ENCODE measurements at places on chromosomes 11 and 22.
A peak's percentile ranks its signal among the peaks of the same experiment; 100 is the strongest.

- no peak for DNase-seq
Measured at GRCh38 chr11:35617687-35618496, at the start of gene FJX1. Gene FJX1 (plus strand): TSS chr11:35618460. CDS start chr11:35618637, 177 bp downstream.

- no peak for DNase-seq
Measured at GRCh38 chr11:57634311-57634710, 15.4 kb downstream of the YPEL4 start.

DNA sequence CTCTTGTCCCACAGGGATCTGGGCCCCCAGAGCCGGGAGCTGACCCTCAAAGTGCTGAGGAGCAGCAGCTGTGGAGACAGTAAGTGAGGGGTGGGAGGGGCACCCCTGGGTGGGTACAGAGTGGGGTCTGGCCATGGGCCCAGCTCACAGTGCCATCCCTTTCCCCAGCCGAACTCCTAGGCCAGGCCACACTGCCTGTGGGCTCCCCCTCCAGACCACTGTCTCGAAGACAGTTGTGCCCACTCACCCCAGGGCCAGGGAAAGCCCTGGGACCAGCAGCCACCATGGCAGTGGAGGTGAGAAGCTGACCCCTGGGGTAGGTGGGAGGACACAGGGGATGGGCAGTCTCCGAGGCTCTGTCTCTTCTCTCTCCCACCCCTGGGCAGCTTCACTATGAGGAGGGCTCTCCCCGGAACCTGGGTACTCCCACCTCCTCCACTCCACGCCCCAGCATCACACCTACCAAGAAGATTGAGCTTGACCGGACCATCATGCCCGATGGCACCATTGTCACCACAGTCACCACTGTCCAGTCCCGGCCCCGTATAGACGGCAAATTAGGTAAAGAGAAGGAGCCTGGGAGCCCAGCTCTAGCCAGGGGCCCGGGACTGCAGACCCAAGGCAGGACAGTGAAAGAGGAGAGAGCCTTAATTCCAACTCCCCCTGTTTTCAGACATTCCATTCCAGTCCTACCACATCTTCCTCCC lies 5.3 kb downstream of the C2CD2L start:
- DNase-seq, result no peak

DNA sequence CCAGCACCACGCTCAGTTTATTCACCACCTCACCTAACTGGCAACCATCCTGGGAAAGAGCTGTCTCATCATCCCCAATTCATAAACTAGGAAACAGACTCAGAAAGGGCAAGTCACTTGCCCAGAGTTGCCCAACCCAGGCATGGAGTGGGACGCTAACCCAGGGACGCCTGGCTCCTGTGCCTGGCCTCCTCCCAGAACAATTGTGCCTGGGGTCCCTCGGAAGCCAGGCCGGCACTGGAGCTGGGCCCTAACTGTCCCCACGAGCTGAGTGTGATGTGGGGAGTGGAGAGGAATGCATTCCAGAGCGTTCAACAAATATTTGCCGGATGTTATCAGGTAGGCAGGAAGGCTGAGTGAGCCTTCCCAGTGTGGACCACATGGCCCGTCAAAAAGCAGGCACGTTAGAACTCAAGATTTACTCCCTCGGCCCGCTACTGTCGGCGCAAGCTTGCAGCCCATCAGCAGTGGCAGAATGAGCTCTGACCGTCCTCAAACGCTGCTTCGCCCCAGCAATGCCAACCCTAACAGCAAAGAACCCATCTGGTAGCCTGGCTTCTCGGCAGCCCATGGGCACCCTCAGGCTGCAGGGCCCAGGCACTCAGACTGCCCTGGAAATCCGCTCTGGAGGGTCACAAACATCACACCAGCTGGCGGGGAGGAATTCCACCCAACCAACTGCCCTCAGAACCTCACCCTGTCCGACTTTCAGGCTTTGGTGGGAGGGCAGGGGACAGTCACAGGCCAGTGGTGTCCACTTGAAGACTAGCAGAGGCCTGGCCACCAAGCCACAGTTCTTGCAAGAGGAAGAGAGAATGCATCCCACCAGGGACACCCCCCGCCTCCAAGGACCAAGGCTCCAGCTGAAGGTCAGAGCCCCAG lies 35.6 kb downstream of the MYH9 start:
- DNase-seq, result no peak

GRCh38 chr22:46661221-46661851 lies 41.1 kb downstream of the GRAMD4 start:
- peak; percentile 60 for DNase-seq

GRCh38 chr11:134536219-134536618 lies 124.2 kb upstream of the B3GAT1 start:
- no peak for DNase-seq

All from keratinocyte (primary cell).